Skeletal muscle cell (primary cell): ENCODE measurements at places on chromosomes 1 and 21.
A peak's percentile ranks its signal among the peaks of the same experiment; 100 is the strongest.

DNA sequence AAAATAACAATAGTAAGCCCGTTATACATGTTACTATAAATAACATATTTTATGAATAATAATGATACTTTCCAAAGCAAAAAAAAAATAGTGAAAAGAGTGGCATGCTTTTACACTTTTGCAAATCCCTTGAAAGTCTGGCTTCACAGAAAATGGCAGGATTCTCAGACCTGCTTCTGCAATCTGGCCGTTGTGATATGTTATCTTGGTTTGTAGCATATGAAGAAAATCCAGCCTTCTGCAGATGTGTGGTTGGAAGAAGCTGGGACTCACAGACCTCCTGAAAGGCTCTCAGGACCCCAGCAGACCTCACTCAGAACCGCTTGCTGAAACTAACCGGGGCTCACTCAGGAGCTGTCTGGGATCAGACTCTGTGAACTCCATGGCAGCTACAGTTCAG, 256.0 kb upstream of the TMEM51 start:
- DNase-seq = no peak

GRCh38 chr1:58896246-58897183, 112.7 kb upstream of the JUN start:
- peak; percentile 40 for DNase-seq

- DNase-seq = no peak
Measured at GRCh38 chr1:227736814-227737432, 1.7 kb downstream of the SNAP47 start.

- peak; percentile 64 for DNase-seq
Measured at GRCh38 chr1:209527372-209527771, 56.1 kb upstream of the CAMK1G start.

DNA sequence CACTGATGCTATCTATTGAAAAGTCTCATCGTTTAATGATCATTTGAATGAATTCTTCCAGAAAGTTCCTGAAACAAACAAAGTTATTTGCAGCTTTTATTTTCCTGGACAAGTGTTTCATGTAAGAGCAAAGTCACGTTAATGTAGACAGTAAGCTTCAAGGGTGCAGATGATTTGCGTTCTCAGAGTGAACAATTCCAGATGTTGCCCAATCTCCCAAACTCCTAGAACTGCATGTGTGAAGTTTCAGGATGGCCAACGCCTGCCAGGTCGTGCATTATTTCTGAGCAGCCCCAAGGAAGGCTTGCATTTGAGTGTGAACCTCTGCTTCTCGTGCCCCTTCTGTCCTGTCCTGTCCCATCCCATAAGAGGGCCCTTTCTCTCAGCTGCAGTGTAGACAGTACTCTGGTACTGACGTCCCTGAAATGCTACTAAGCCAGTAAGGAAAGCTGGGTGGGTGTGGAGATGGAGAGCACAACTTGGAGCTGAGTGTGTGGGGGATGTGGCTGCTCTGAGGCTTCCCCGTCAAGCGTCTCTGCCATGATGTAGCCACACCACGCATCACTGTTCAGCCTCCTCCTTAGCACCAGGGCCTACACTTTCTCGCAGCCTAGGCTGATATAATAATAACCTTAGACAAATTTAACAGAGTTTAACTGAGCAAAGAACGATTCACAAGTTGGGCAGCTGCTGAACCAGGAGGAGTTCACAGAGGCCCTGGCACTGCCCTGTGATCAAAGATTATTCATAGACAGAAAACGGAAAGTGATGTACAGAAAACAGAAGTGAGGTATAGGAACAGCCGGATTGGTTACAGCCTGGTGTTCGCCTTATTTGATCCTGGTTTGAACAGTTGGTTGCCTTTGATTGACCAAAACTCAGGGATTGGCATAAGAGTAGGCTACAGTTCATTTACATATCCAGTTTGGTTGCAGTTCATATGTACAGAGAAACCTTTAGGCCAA, 50.4 kb downstream of the RHOU start:
- no peak for DNase-seq

- no peak for DNase-seq
Measured at GRCh38 chr1:153587314-153587713, 21.7 kb upstream of the S100A2 start.

GRCh38 chr1:25477448-25478034, 46.8 kb downstream of the MACO1 start:
- DNase-seq = no peak

GRCh38 chr1:180536821-180537372, 21.9 kb upstream of the OVAAL start:
- DNase-seq = no peak

DNA sequence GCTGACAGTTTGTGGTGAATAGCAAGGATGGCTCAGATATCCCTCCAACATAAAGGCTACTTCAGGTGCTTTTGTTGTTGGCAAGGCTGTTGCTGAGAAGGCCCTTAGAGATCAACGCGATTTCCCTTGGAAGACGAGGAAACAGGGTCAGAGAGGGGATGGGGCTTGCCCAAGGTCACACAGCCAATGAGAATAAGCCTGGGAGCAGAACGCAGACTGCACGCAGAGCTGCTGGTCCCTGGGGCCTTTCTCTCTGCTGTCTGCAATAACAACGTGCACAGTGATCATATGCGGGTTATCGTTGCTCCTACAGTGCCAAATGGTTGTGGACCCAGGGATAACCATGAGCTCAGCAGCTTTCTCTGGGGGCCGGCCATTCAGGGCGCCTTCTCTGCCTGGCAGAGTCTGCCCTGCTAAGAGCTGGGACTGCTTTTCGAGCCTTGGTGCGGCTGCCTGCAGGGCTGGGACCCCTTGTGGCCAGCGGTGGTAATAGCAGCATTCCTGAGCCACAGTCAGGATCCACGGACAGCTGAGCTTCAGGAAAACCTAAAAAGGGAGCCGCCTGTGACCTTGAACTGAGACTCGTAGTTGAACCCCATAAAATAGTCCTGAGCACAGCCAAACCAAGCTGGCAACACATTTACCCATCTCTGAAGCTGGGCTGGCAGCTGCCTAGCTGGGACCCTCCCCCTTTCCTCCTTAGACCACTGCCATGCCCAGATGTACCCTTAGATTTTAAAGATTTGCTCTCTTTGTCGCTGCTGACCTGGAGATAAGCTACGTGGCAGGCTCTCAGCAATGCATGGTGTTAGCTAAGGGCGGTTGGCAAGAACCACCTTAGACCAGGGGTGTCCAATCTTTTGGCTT, 39.8 kb downstream of the HTR6 start:
- DNase-seq = peak; percentile 25

- no peak for DNase-seq
Measured at GRCh38 chr1:166974647-166975345, 544 bp downstream of the ILDR2 start.

DNA sequence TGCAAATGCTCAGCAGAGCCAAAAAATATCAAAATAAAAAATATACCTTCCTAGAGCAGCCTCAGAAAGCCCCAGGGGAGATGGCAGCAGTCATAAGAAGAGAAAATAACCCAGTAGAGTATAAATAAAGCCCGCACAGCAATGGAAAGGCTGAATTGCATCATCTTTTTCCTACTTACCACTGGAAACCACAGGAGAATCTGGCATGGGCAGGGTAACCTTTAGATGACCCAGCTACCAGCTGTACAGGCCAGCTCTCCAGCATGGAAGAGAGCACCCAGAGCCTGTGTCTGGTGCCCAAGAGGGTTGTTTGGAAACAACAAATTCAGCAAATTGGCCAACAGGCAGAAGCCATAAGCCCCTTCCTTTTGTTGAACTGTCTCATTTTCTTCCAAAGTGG, 253.1 kb downstream of the OMA1 start:
- no peak for DNase-seq

GRCh38 chr1:172449585-172450523, 6.0 kb upstream of the PIGC start:
- DNase-seq = no peak

GRCh38 chr1:29657816-29658215, 421.5 kb downstream of the PTPRU start:
- DNase-seq = no peak

DNA sequence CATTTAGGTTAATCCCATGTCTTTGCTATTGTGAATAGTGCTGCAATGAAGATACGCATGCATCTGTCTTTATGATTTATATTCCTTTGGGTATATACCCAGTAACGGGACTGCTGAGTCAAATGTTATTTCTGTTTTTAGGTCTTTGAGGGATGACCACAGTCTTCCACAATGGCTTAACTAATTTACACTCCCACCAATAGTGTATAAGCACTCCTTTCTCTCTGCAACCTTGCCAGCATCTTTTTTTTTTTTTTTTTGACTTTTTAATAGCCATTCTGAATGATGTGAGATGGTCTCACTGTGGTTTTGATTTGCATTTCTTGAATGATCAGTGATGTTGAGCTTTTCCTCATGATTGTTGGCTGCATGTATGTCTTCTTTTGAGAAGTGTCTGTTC, 33.5 kb downstream of the ASH1L start:
- DNase-seq = no peak

- DNase-seq = no peak
Measured at GRCh38 chr21:45405271-45405818, 380 bp downstream of the COL18A1 start.

DNA sequence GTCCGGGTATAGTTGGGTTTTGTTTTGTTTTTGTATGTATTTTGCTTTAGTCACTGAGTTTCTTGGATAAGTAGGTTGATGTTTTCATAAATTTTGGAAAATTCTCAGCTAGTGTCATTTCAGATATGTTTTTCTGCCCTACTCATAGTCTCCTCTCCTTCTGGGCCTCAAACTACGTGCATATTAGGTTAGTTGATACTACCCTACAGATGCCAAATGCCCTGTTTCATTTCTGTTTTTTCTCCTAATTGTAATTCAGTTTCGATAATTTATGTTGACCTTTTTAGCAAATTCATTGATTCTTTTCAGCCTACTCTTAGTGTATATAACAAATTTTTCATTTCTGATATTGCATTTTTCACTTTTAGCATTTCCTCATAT, 268.6 kb upstream of the RGS18 start:
- DNase-seq = no peak

DNA sequence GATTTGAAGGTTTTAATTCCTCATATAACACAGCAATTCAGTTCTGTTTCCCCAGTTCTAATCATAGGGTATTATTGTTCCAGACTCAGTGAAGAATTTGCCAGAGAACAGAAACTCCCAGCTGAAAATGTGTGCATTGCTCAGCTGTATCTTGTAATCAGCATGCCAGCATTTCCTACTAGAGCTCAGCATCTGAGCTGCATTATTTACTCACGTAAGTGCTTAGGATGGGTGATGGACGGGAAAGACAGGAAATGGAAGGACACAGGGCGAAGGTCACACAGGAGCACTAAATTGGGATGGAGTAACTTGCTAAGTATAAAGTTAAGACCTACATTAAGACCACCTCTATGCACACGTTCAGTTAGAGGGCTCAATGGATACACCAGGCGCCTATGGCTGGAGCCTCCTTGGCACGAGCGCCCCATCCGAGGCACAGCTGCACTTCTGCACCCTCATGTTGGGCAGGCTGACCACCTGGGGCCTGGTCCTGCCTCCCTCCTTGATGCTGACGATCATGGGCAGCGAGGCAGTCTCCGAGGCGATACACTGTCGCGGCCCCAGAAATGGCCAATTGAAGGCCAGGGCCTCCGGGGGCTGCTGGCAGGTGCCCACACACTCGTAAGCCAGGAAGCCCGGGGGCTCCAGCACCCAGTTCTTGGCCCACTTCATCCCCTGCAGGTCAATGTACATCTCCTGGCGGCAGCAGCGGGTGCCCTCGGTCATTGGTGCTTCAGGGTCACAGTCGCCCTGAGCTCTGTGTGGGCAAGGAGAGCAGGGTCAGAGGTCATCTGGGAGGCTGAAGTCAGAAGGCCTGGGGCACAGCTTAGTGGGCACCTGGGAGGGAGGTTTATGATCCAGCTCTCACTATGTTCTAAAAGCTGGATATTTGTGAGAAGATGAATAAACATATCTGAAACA, 3.7 kb downstream of the LEFTY2 start:
- DNase-seq = no peak

GRCh38 chr1:220227393-220227792, 44.9 kb downstream of the RAB3GAP2 start:
- DNase-seq = no peak

DNA sequence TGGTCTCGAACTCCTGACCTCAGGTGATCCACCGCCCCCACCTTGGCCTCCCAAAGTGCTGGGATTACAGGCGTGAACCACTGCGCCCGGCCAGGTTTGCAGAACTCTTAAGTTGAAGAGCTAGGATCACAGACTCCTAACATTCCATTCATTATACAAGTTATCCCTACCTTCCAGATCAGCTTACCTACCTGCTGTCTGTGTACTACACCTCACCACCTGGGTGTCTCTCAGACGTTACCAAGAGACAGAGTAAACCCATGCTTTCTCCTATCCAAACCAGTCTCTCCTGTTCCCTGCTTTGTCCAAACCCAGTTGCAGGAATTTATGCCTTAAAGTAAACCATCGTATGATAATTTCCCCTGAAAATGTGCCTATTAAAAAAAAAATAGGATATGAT, 123.0 kb upstream of the L1TD1 start:
- no peak for DNase-seq

- no peak for DNase-seq
Measured at GRCh38 chr21:44779417-44780136, 22.0 kb downstream of the UBE2G2 start.

DNA sequence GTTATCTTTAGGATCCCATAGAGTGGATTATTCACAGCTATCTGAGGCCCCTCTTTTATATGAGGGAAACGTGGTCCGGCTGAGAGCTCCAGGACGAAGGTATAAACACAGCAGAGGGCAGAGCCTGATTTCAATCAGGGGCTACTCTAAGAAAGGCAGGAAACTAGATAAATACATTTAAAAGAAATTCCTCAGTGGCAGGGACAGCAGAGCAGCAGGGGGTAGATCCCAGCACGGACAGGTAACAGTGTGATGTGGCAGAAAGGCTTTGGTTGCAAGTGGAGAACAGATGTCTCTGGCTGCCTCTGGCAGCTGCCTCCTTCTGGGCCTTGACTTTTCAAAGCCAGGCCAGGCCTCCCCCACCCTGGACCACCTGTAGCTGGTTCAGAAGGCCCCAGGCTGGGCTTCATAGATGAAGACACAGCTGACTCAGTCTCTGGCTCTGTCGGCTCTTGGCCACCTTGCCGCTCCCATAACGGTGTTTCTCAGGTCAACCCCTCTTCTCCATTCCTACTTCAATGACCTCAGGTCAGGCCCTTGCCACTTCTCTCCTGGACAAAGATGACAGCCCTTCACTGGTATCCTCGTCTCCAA, 43.8 kb downstream of the FAM78B start:
- no peak for DNase-seq

GRCh38 chr1:24277420-24278169, 41.6 kb upstream of the GRHL3 start:
- no peak for DNase-seq

- DNase-seq = no peak
Measured at GRCh38 chr1:19877821-19878636, 4.2 kb upstream of the OTUD3 start.

DNA sequence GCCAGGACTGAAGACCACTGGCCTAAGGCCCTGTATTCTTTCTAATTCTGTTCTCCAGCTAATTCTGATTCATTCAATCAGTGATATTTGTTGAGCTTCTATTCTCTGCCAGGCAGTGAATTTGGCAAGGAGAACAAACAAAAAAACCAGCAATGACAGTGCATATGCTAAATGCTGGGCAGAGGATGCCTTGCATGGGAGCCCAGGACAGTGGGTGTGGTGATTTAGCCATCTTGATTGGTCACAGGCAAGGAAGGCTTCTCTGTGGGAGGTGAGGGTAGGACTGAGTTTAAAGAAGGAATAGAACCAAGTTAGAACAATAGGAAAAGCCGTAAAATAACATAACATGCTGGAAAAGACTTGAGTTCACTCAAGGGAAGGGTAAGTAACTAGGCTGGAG, 9.2 kb upstream of the CPT2 start:
- DNase-seq = no peak
